ENCODE measurements at places on chromosomes 13 and 19. TPM values are rescaled to one million over a fixed set of nuclear protein-coding genes. Genes with fewer than 3 reads are reported as not detected.

Gene ZNF433
- 1.8 TPM for polyA plus RNA-seq

Gene EBI3
- polyA plus RNA-seq, result 278 TPM

Gene IGFL2
- polyA plus RNA-seq, result 0.39 TPM

Gene CEACAM7
- polyA plus RNA-seq, result not detected

Gene SULT2B1
- 0.11 TPM for polyA plus RNA-seq

Gene FUT1
- not detected for polyA plus RNA-seq

Gene EFNA2
- polyA plus RNA-seq, result not detected

Gene EEF2
- 280 TPM for polyA plus RNA-seq

Gene PLVAP
- polyA plus RNA-seq, result not detected

Gene SIGLEC5
- 2.2 TPM for polyA plus RNA-seq

Gene MED29
- polyA plus RNA-seq, result 31.9 TPM

Gene PODNL1
- polyA plus RNA-seq, result not detected

Gene CLDND2
- polyA plus RNA-seq, result 1.9 TPM

Gene WDR88
- polyA plus RNA-seq, result 0.34 TPM

Gene POMP
- polyA plus RNA-seq, result 448 TPM

Gene ZC3H13
- polyA plus RNA-seq, result 55.9 TPM

Gene S1PR4
- polyA plus RNA-seq, result 43.3 TPM

Gene NOTCH3
- not detected for polyA plus RNA-seq

Gene ZNF763
- 0.78 TPM for polyA plus RNA-seq

Gene KLK4
- polyA plus RNA-seq, result not detected

Gene APLP1
- polyA plus RNA-seq, result 0.92 TPM

Gene NKG7
- 24.7 TPM for polyA plus RNA-seq

Gene TMPRSS9
- not detected for polyA plus RNA-seq

Gene SRRM5
- 0.38 TPM for polyA plus RNA-seq

Gene DDX39A
- polyA plus RNA-seq, result 361 TPM

Gene FBXO27
- 6.2 TPM for polyA plus RNA-seq

Gene RXFP2
- not detected for polyA plus RNA-seq

Gene ZNF534
- 0.79 TPM for polyA plus RNA-seq
